ENCODE measurements at places on chromosomes 11 and 22. TPM values are rescaled to one million over a fixed set of nuclear protein-coding genes. Genes with fewer than 3 reads are reported as not detected.
A peak's percentile ranks its signal among the peaks of the same experiment; 100 is the strongest.

The FOLR2 gene
- 1.2 TPM for polyA plus RNA-seq

The MFRP gene
- polyA plus RNA-seq, result not detected

The NECTIN1 gene
- 6.3 TPM for polyA plus RNA-seq

The DUSP8 gene
- polyA plus RNA-seq, result 17.7 TPM

The NXPE1 gene
- polyA plus RNA-seq, result 0.61 TPM

- no peak for DNase-seq
Observed at GRCh38 chr22:26916236-26916635, 258.8 kb downstream of the MIAT start.

GRCh38 chr11:65454696-65455456 is 32.3 kb downstream of the NEAT1 start:
- DNase-seq, result peak; percentile 93

DNA sequence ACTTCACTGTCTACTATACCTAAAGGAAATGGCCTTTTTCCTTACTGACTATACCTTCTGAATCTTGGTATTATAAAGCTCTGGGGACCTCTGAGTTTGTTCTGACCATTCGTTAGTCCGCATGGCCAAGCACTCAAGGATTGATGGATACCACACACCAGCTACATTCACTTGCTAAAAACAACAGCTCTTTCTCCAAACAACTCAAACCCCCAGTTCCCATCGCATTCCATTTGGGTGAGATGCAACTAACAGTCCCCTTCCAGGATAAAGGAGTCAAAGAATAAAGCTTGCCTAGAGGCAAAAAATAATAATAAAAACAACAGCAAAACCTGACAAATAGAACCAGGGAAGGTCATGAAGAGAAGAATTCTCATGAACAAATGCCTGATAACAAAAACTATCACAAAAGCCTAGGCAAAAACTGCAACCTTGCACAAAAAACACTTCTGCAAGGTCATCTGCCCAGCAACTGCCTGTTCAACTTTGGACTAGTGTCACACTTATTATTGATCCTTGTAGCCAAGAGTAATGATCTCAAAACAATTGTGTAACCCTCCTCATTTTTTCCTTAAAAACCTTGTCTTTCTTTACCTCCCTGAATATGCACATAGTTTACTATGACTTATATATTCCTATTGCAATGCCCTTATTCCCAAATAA is 139.0 kb upstream of the GUCY1A2 start:
- no peak for DNase-seq

GRCh38 chr11:95346265-95346664 is 115.3 kb upstream of the SESN3 start:
- DNase-seq, result no peak

DNA sequence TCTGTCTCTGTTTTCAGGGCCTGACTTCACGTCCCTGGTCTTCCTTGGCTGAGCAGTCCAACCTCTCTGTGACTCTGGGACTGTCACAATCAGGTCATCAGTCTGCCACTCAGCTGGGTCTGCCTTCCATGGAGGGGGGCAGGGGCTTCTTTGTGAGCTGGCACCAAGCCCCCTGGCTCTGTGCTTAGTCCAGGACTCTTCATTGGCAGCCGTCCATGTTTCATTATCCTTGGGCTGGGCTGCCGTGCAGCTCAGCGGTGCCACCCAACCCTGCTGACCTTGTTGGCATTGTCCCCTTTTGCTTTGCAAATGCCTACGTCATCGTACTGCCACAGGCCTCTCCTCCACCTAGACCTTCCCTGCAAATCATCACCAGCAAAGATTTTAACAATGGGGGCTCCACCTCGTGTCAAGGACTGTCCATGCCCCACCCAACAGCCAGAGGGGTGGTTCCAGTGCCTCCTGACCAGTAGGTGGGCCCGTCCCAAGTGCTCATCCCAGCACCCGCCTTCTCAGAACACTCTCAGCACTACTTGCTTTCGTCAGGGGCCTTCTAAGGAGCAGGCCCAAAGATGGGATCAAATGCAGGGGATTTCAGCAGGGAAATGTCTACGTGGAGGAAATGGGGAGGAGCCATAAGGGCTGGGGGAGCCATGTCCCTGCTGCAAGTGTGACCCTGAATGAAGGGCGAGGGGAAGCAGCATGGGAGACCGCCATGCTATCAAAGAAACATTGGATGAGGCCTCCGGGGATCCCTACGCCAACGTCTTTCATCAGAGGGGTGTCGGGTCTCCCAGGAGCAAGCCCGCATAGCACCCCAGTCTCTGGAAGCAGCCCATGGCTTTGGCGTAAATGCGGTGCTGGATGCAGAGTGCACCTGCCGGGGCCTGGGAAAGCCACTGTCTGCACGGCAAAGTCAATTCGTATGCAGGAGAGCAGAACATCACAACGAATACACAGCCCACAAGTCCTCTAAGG is 18.2 kb downstream of the KRTAP5-6 start:
- DNase-seq, result no peak

- no peak for DNase-seq
Observed at GRCh38 chr11:35964841-35965240, 21.0 kb downstream of the LDLRAD3 start.

GRCh38 chr11:41803895-41804294 is 344.4 kb upstream of the LRRC4C start:
- DNase-seq, result no peak

DNA sequence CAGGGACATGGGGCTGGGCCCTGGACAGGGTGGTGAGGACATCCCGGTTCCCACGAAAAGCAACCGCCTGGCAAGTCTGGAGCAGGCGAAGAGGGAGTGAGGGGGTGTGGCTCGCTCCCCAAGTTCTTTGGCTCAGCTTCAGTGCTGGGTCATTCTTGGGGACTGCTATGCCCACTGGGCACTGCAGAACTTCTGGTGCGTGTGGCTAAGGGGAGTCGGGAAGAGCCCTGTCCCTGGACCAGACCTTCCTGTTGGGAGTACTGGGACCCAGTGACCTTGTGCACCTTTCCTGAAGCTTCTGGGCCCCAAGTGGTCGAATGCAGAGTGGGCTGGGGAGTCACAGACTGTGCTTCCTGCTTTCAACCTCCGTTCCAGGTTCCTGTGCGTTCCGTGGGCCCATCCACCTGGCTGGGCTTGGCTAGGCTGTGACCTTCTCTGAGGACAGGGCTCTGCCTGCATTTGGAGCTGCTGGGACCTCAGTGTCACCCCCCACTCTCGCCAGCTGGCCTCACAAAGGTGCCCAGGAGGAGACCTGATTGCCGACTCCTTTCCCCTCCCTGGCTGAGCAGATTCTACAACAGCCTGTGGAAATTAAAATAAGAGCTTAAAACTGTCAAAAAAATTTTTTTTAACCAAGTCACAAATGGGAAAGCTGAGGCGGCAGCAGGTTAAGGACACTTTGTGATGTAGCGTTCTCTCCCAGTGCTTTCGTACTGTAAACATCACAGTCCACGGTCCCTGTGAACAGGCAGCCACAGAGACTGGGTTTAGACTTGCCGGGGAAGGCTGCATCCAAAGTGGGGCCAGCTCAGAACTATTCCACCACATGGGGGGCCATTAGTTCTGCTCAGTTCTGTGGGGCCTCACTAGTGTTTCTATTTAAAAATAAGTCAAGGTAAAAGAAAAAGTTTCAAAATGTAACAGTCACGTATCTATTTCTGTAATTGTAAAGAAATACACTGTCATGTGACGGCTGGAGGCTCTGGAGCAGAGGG is 63.8 kb upstream of the WNT7B start:
- no peak for DNase-seq

GRCh38 chr11:47980907-47981621 is 705 bp downstream of the PTPRJ start:
- DNase-seq, result peak; percentile 81

DNA sequence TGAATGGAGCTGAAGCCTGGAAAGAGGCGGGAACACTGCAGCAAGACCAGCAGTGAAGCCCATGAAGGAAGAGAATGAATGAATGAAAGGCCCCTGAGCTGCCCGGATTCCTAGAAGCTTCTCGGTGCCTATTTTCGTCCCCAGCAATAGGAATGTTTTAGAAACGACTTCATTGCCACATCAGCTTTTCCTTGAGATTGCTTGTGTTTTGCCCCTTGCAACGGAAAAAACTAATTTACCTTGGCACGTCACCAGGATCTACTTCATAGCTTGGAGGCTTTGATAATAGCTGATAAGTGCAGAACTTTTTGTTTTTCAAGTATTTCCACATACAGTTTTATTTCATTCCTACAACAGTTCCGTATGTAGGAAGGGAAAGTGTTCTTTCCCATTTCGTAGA is 248.9 kb upstream of the NARS2 start:
- no peak for DNase-seq
